Epithelial cell of proximal tubule (primary cell): ENCODE measurements at places on chromosomes 7 and 10.

DNA sequence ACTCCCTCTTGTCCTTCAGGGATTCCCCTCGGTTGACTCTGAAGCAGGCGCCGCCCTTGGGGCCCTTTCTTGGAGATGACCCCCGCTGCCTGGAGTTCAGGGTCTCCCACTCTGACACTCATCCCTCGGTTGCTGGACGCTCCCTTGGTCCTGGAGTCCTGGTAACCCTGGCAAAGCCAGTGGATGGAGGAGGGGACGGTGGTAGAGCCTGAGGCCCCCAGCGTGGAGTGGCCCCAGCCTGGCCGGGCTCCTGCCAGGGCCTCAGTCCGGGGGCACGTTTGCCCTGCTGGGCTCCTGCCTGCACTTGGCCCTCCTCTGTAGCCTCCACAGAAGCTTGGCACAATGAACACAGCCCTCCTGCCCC is 9.3 kb upstream of the CAMK2B start:
- no peak for DNase-seq

GRCh38 chr7:80127412-80128160 is 7.0 kb upstream of the GNAI1 start:
- DNase-seq = no peak

- DNase-seq = no peak
Observed at GRCh38 chr7:134703241-134703594, 56.6 kb downstream of the BPGM start.

- DNase-seq = no peak
Observed at GRCh38 chr10:64732372-64732957, 1211.3 kb downstream of the REEP3 start.

GRCh38 chr7:34058801-34059135 is 153.4 kb downstream of the BMPER start:
- DNase-seq = no peak
